ENCODE measurements at places on chromosomes 2 and 18.

GRCh38 chr2:69765096-69765380 is 23.1 kb downstream of the ANXA4 start:
- no peak for DNase-seq

- peak; percentile 50 for DNase-seq
These were observed 13.4 kb downstream of the SERPINB7 start for GRCh38 chr18:63788447-63789096.

DNA sequence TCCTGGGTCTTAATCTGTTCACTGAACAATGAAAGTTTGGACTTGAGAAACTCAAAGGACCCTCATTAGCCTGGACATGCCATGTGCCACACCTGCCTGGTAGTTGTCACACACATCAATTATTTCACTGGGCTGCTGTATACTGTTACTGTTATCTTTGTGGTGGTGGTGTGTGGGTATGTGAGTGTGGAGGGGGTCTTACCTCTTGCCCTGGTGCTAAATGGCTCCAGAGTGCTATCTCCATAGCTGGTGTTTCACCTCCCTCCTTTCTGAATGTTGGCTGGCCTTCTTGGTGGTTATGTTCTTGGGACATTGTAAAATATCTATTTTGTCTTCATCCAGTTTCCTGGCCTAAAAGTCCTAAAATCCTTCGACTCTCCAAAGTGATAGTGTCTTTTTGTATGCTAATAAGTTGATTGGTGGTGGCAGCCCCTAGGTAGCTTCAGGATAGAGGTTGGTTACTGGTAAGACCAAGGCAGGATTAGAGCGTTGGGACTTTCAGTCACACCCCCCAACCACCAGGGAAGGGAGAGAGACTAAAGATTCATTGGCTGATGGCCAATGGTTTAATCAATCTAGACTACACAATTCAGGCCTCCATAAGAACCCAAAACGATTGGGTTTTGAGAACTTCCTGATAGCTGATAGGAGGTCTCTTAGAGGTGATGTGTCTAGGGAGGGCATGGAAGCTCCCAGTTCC is 328.1 kb downstream of the MYCN start:
- DNase-seq: no peak

GRCh38 chr2:238498188-238498587 is 71.5 kb downstream of the ASB1 start:
- DNase-seq: no peak

- no peak for DNase-seq
These were observed 58.7 kb downstream of the TMEM18 start for GRCh38 chr2:618422-618990.

GRCh38 chr2:80112790-80113189 is 191.8 kb downstream of the LRRTM1 start:
- no peak for DNase-seq

- no peak for DNase-seq
These were observed 158.7 kb upstream of the NCKAP5 start for GRCh38 chr2:133726973-133727372.

DNA sequence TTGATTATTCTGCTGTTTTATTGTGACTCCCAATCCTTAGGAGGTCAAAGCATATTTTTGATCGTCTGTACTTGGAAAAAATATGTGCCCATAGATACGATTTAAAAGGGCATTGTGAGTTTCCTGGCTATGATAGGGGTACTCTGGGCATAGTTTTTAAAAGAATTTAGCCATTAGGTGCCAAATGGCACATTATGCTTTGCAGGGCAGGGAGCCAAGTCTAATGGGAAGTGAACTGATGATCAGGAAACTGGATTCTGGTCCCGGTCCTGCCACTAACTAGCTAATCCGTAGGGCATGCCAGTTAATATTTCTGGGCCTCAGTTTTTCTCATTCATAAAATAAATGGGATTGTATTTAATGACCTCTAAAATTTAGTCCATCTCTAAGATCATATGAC is 189.3 kb downstream of the LTBP1 start:
- no peak for DNase-seq

GRCh38 chr2:16608661-16609643 is 56.7 kb downstream of the CYRIA start:
- DNase-seq: peak; percentile 86

- no peak for DNase-seq
These were observed 926 bp downstream of the SERPINB8 start for GRCh38 chr18:63970809-63971205.

DNA sequence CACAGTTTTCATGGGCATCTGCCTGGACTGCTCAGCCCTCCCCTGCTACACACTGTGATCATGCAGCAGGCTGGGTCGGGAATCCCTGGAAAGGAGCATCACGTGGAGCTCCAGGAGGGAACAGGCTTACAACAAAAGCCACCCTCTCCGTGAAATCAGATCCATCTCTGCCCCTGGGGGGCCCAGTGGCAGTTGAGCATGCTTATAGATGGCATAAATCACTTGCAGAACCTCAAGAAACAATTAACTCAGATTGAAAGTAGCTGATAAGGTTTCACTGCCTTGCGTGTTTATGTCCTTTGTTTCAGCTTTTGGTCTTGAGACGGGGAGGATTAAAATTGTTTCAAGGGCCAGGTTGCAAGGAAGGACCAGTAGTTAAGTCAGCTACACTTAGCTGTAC is 354.8 kb upstream of the MEIS1 start:
- DNase-seq: no peak

DNA sequence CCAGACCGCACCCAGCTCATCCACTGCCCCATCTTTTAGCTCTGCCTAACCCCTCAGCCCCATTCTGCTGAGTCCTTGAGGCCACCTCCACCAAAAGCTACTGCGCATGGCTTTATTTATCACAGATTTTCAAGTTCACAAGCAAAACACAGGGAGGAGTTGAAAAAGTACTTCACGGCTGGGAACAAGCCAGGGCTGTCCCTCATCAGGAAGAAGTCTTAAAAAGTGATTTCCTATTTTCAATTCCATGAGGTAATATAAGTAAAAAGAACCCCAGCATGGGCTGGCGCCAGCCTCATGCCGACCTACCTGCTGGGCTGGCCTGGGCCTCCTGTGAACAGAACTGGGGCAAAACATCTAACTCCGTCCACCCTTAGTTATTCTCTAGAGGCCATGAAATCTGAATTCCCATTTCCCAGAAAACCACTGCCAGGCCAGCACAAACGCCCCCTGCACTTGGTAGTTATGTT is 69.0 kb downstream of the POLR1A start:
- DNase-seq: no peak

DNA sequence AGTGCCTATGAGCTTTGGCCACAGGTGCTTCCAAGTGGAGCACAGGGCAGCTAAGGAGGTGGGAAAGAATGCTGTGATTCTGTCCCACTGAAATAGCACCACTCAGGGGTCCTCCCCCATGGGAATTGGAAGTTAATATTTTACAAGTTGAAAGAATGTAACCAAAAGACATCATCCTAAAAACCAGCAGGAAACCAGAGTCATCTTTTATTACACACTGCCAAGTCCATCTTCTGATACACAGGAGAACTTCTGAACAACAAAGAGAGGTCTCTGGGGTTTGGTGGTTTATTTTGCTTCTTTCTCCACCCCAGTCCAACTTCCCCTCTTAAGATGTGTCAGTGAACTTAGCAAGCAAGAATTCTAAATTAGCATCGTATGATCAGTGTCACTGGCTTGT is 47.7 kb downstream of the COLEC12 start:
- DNase-seq: no peak

- no peak for DNase-seq
These were observed 62.4 kb downstream of the LYPD1 start for GRCh38 chr2:132607426-132608090.

DNA sequence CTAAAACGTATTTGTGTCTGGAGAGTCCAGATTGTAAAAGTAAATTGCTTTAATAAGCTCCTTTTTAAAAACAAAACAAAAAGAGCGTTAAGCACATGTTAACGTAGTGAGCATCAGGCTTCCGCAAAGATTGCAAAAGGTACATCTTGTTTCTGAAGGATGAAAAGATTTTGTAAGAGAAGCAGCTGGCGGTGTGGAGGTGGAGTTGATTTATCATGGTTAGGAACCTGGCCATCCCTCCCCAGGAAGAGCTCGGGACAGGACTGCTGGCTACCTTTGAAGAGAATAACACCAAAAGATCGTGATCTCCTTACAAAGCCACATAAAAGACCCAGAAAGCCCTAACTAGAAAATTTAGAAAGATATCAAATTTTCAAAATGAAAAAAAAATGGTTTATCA is 132.2 kb downstream of the DNER start:
- no peak for DNase-seq

GRCh38 chr2:151844211-151844896 is 16.1 kb upstream of the ARL5A start:
- DNase-seq: no peak

DNA sequence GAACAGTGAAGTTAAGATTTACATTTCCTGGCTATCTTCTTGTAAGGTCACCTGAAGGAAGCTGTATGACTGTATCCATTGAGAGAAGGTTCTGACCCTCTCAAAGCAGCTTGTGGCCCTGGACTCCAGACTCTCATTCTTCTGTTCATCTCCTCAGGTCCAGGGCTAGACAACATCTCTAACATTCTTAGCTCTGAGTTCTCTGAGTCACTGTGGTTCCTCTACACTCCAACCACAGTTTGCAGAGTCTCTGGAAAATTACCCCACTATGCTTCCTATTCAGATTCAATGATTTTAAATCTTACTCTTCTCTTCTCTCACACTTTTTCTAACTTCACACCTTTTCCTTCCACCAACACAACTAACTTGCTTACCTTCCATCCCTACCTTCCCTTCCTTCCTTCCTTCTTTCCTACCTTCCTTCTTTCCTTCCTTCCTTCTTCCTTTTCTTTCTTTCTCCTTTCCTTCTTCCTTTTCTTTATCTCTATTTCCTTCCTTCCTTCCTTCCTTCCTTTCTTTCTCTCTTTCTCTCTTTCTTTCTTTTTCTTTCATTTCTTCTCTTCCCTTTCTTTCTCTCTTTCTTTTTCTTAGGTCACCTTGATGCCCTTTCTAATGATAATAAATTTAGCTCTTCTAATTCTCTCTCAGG is 824.3 kb upstream of the ZEB2 start:
- no peak for DNase-seq

DNA sequence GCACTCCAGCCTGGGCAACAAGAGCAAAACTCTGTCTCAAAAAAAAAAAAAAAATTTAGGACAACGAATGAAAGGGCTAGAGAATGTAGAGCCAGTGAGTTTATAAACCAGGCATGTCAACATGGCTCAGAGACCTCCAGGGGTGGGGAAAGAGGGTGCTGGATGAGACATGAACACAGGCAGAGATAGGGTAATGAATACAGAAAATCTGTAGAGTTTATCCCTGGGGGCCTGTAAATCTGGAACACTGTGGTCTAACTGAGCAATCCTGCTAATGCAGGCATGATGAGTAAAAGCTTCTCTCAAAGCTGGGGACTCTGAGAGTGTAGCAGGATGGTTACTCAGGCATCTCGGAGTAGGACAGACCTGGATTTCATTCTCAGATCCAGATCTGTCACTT is 59.2 kb upstream of the IGFBP2 start:
- no peak for DNase-seq

GRCh38 chr2:96665083-96665569 is 22.6 kb downstream of the FER1L5 start:
- DNase-seq: no peak

- no peak for DNase-seq
These were observed 37.7 kb upstream of the SMAD2 start for GRCh38 chr18:47968006-47968676.

GRCh38 chr2:213806125-213806726 is 522.0 kb downstream of the SPAG16 start:
- DNase-seq: no peak

DNA sequence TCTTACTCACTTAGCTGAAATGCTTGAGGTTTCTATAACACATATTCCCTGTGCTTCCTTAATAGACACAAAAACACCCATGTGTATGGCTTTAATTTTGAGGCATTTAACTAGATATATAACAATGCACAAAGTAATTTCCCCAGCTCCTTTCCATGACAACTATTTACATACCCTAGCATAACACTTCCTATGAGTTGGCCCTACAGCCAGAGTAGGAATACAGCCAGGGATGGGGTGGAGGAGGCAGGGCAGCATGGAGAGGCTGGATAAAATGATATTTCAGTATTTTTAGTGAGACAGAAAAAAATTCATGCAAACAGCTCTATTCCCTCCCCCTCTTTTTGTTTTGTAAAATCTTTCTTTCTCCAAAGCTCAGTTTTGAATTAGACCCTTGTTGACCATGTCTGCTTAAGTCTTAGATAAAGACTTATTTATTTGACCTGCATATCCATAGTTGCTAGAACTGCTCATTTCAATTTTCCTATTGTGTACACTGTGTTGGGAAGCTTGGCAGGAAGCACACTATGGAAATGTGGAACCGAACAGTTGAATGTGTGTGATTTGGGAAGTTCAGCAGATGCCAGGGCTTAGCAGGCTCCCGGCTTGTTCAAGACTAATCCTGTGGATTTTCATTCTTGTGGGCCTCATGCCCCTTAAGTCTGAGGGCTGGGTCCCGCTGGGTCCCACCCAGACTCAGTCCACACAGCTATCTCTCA is 11.2 kb upstream of the B3GNT2 start:
- no peak for DNase-seq

- no peak for DNase-seq
These were observed 280.3 kb upstream of the SKOR2 start for GRCh38 chr18:47531717-47532116.

GRCh38 chr2:238254095-238254723 is 14.4 kb upstream of the HES6 start:
- DNase-seq: no peak

DNA sequence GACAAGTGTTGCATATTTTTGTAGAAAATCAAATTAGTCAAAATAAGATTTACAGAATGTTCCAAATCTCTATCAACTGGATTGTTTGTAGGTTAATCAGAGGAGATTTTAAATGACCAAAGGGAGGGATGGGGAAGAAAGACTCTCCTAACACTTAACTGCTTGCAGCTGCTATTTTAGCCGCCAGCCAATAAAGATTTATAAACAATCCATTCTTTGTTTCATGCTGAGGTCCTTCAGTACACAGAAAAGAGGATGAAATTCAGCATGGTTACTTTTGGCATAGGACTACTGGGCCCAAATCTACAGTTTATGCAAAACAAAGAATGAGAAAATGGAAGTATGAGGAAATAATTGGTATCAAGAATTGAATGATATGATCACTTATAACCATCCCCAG is 86.4 kb upstream of the FN1 start:
- DNase-seq: no peak

- DNase-seq: no peak
These were observed 721.9 kb upstream of the ACVR2A start for GRCh38 chr2:147122944-147123343.

DNA sequence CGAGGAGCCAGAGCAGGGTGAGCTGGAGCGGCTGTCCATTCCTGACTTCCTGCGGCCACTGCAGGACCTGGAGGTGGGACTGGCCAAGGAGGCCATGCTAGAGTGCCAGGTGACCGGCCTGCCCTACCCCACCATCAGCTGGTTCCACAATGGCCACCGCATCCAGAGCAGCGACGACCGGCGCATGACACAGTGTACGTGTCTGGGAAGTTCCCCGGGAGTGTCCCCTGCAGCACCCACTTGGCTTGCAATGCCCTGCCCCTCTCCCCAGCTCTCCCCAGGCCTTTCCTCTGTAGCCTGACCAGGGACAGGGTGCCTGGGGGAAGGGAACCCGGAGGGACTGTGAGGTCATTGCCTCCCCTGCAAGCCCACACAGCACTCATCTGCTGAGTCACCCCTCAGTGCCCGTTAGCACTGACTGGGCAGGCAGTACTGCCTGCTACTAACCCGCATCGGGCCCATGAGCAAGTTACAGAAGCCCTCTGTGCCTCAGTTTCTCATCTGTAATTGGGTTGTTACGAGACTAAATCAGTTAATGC is 29.4 kb upstream of the GMPPA start:
- no peak for DNase-seq

- DNase-seq: no peak
These were observed 784.1 kb upstream of the FANCL start for GRCh38 chr2:59025157-59025757.

- no peak for DNase-seq
These were observed 175.5 kb downstream of the SETBP1 start for GRCh38 chr18:44856157-44856556.

All from activated naive CD4-positive, alpha-beta T cell treated with Interleukin-2 at 50 U/mL for 16 hours (primary cell).